NCI-H2081 (cell line): ENCODE measurements at places on chromosomes 6 and 20.

DNA sequence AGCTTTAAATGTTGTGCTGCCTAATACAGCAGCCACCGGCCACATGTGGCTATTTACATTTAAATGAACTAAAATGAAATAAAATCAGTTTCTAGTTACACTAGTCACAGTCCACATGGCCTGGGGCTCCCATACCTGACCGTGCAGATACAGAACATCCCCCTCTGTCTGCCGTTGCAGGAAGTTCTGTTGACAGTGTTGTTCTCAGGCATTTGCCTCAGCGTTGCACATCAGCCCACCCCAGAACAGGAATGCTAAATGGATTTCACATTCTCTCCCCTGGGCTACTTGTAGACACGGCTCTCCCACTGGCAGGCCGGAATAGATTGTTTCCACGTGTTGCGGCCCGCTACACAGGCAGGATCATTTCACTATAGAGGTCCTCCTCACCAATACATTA lies 26.3 kb downstream of the JAG1 start:
- DNase-seq, result no peak

- no peak for DNase-seq
Measured at GRCh38 chr6:14765721-14766390, 480.0 kb upstream of the JARID2 start.

GRCh38 chr6:82017288-82017687 lies 230.3 kb downstream of the IBTK start:
- no peak for DNase-seq

DNA sequence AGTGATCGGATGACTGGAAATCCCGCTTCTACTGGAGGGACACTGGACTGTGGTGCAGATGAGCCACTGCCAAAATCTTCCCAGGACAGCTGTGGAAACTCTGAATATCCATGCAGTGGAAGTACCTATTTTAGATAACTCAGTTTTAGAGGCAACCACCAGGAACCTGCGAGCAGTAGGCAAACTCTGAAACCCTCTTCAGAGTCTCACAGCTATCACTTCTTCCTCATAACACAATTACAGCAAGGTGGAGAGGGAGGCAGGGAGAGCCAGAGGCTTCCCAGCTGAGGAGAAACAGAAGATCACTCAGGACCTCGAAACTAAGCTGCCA lies 322.8 kb upstream of the NT5E start:
- no peak for DNase-seq

DNA sequence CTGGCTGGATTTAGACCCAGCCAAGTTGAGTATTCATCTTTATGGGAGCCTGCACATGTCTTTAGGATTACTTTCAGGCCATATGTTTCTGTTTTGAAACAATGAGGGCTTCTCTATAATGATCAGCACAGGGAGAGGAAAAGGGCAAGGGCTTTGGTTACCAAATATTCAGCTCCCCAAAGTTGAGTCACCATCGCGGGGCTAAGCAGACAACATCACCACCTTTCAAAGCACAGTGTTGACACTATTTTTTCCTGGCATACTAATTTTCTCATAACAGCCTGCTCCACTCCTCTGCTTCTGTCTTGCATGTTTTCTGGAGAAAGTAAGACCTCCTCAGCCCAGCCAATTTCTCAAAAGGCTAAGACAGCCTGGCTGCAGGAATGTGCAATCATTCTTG lies 4.9 kb downstream of the SCML4 start:
- no peak for DNase-seq

- DNase-seq, result no peak
Measured at GRCh38 chr6:163986313-163986712, 571.8 kb downstream of the QKI start.

DNA sequence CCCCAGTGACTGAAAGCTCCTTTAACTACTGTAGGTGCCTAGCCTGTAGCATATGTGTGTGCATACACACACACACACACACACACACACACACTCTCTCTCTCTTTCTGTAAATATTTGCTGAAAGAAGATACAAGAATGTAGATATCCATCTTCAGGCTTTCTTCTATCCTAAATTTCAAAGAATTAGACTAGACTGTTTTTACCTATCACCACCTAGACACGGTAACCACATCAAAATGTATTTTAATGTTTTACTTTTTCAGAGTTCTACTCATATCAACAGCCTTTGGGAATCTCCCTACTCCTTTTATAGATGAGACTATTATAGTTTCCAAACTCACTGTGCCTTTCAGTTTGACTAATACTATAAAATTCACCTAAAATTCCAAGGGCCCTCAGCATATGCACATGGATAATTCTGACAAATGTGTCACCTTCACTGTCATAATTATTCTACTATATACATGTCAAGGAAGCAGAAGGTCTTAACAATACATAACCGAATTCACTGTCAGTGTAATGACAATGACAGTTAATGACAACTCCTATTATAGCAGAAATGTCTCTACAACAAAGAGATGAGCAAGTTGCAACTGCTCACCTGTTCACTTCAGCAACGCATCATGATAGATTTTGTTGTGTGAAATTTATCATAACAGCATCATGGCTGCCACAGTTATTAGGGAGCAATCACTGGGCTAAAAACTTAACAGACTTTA lies 236.5 kb downstream of the GMPR start:
- no peak for DNase-seq

DNA sequence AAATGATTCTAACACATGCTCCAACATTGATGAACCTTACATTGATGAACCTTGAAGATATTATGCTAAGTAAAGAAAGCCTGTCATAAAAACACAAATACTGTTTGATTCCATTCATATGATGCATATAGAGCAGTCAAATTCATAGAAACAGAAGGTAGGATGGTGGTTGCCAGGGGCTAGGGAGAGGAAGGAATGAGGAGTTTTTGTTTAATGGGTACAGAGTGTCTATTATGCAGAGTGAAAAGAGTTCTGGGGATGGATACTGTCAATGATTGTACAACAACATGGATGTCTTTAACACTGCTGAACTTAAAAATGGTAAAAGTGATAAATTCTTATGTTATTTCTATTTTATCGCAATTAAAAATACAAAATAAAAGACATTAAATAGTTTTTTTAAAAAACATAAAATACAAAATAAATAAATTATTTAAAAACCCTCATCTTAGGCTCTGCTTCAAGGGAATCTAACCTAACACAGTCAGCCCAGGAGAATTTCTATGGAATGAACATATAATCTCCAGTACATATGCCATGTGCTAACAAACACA lies 451.0 kb downstream of the PLCB1 start:
- no peak for DNase-seq

DNA sequence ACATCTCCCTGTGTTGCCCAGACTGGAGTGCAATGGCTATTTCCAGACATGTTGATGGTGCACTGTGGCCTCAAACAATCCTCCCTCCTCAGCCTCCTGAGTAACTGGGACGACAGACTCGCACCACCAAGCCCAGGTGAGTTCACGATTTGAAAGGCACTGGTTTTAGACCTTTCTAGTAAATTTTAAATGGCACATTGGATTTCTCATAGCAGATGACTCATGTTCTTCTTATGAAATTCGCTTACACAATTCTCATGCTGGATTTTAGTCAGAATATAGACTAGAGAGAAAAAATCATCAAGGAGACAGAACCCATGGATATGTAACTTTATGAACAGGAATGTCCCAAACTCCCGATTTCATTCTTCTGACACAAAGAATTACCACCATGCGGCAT lies 18.1 kb upstream of the PXDC1 start:
- no peak for DNase-seq

GRCh38 chr6:77341058-77341986 lies 122.0 kb downstream of the HTR1B start:
- DNase-seq, result no peak

GRCh38 chr6:84867521-84867920 lies 103.1 kb upstream of the TBX18 start:
- no peak for DNase-seq

DNA sequence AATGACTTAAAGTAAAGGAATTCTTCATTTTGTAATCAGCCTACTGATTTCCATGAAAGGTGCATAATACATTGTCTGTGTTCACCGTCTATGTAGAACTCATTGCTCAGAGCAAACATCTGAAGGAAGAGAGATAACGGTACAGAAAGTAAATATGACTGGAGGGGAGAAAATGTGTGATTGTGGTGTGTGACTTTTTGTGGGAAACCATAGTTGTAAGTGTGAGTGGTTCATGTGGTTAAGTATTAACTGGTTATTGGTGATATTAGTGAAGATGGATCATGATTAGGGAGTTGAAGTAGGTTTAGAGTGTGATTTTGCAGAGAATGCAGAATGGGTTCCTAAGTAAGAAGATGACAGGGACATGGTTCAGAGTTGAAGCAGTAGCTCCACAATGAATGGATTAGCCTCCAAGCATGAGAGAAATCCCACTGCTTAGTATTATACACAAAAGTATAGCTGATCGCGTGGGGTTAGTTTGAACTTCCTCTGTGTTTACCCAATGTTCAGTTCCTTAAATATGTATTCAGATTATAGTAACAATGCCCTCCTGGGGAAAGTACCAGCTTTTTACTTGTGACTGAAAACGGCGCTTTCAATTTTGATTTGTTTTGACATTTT lies 368.9 kb downstream of the UTRN start:
- DNase-seq, result no peak

GRCh38 chr6:79225717-79226599 lies 8.5 kb downstream of the HMGN3 start:
- no peak for DNase-seq

GRCh38 chr6:44243345-44243744 lies 3.6 kb upstream of the HSP90AB1 start:
- DNase-seq, result no peak

DNA sequence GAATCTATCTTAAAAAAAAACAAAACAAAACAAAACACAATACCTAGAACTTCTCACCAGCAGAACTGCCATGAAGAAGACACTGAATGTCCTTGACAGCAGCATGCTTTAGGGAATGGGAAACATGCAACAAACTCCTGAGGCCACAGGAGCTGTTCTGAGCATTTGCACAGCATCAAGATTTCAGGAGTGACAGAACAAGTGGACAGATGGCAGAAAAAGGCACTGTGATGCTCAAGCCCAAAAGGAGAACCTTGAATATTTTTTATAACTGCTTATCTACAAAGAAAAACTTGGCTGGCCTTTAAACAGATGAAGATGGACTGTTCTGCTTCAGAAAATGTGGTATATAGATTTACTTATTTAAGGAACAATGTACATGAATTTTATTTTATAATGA lies 158.9 kb downstream of the RALGAPA2 start:
- DNase-seq, result no peak

DNA sequence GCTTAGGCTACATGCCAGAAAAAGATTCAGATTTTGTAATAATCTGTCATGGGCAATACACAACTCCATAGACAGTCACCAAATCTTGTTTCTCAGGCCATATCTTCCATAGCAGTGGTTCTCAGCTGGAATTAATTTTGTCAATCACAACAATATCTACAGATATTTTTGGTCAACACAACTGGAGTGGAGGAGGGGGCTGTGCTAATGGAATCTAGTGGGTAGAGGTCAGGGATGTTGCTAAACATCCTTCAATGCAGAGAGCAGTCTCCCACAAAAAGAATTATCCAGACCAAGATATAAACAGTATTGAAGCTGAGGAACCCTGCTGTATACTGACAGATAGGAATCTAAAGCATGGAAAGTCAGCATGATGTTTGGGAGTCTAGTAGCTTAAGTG lies 174.6 kb downstream of the UBE3D start:
- no peak for DNase-seq

GRCh38 chr20:64244870-64245603 lies 10.5 kb upstream of the PCMTD2 start:
- no peak for DNase-seq

DNA sequence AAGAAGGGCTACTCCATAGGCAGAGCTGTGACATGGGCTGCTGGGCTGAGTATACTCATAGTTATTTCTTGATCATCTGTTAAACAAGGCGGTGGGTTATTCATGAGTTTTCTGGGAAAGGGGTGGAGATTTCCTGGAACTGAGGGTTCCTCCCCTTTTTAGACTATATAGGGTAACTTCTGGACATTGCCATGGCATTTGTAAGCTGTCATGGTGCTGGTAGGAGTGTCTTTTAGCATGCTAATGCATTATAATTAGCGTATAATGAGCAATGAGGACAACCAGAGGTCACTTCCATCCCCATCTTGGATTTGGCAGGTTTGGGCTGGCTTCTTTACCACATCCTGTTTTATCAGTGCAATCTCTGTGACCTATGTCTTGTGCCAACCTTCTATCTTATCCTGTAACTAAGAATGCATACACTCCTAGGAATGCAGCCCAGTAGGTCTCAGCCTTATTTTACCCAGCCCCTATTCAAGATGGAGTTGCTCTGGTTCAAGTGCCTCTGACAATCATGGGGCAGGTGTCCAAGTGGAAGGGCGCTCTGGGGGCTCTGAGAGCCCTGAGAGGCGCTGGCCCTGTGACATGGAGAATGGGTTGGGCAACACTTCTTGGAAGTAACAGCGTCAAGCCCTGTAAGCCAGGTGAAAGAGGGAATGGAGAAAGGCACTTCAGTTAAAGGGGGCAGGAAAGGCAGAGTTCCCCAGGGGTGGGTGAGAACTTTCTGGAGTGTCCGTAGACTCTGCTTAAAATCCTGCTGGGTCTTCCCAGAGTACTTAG lies 354.2 kb upstream of the SULF2 start:
- DNase-seq, result no peak

- no peak for DNase-seq
Measured at GRCh38 chr20:4160761-4161305, 145.5 kb upstream of the RNF24 start.

DNA sequence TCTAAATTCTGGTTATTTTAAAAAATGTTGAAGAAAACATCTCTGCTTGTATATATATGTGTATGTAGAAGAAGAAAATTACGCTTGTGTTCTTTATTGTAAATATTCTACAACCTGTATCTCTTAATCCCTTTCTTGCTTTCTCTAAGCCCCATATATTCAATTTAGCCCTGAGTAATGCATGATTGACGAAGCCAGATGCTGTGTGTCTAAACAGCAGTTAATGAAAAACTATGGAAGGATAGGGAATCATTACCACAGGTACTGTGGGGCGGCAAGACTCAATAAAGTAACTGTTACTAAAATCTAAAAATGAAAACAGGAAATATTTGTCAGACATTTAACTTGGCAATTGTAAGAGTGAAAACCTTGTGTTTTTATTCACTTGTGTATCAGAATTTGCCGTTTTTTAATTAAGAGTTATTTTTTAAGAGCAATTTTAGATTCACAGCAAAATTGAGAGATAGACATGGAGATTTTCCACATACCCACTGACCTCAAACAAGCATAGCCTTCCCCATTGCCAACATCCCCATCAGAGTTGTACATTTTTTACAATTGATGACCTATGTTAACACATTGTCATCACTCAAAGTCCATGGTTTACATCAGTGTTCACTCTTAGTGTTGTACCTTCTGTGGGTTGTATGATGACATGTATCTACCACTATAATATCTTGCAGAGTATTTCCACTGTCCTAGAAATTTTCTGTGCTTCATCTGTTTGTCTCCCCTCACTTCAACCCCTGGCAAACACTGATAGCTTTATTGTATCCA lies 76.7 kb downstream of the BCKDHB start:
- DNase-seq, result no peak

GRCh38 chr20:37390891-37391525 lies 45.1 kb downstream of the SRC start:
- DNase-seq, result no peak
